Stimulated activated CD4-positive, alpha-beta T cell treated with anti-CD3 and anti-CD28 coated beads, TNF-alpha, amount 100 ng/mL, for 4 hours (primary cell): ENCODE measurements at places on chromosomes 16 and 17.

DNA sequence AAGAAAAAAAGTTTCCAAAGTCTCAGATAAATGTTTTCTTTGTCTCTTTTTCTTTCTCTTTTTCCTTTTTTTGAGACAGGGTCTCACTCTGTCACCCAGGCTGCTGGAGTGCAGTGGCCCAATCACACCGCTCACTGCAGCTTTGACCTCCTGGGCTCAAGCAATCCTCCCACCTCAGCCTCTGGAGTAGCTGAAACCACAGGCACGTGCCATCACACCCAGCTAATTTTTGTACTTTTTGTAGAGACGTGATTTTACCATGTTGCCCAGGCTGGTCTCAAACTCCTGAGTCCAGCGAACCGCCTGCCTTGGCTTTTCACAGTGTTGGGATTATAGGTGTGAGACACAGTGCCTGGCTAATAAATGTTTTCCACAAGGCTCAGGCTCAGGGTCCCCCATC, 53.3 kb upstream of the KSR1 start:
- DNase-seq: no peak

DNA sequence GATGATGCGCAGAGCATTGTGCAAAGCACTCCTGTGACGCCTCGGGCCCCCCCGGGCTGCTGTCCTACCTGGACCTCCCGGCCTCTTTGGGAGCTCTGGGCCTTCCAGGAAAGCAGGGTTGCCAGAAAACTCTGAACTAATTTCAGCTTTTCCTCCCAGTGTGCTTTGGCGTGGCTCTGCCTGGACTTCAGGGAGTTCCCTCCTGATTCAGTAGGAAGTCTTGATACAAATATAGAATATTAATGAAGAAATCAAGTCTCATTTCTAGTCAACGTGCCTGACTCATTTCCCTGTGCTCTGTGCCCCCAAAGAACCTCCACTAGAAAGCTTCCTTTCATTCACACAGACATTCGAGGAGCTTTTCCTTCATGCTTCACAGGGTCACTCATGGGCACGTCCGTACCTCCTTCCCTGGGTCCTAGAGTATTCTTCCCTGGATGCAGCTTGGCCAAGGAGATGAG, 84.0 kb upstream of the NOL11 start:
- DNase-seq: no peak

DNA sequence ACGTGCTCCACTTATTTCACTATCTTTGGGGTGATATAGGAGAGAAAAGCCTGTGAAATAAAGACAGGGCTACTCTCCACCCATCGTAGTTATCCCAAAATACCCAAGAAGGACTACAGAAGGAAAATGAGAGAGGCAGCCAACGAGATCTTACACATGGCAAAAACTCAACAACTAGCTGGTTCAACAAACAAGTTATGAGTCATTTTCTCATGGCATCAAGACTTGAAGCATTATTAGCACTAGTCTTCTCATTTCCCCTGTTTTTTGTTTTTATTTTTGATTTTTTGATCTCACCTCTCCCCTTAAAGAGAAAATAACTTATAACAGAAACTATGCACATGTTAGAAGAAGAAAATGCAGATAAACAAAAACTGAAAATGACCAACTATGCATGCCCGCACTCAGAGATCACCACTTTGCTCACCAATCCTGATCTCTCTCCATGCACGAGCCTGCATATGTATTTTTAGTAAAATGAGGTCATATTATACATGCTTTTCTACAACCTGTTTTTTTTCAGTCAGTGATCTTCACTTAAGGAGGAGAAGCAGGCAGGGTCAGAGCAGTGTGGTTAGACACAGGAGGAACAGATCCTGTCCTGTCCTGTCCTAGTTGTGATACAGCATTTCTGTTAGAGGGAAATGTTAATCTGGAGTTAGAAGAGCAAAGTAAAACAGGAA, 22.8 kb downstream of the FAM117A start:
- DNase-seq: no peak

- peak; percentile 17 for DNase-seq
These were observed 52.8 kb downstream of the SDK2 start for GRCh38 chr17:73591296-73592078.

GRCh38 chr16:3363793-3364192, 8.1 kb downstream of the OR2C1 start:
- DNase-seq: no peak

- no peak for DNase-seq
These were observed 489.3 kb upstream of the SOX9 start for GRCh38 chr17:71631483-71631882.

DNA sequence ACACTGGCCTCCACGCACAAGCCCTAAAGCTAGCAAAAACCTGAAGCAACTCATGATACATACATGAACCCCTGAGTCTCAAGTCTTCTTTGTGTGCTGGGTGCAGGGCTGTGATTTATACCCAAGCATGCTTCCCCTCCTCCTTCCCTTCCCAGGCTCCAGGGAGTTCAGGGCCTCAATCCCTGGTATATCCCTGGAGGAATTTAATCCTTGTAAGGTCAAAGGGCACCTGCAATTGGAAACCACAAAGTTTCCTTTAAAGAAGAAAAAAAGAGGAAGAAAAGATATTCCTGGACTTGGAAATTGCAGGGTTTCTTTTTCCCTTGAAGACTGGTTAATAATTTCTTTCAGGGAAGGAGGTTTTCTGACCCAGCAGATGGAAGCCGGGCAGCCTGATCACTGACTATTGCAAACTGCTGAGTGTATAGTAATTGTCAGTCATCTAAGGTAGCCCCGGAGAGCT, 182.3 kb downstream of the AATF start:
- no peak for DNase-seq

GRCh38 chr17:33285413-33285812, 7.7 kb downstream of the ASIC2 start:
- DNase-seq: no peak

- DNase-seq: no peak
These were observed 32.5 kb downstream of the ABCC12 start for GRCh38 chr16:48123104-48123788.

DNA sequence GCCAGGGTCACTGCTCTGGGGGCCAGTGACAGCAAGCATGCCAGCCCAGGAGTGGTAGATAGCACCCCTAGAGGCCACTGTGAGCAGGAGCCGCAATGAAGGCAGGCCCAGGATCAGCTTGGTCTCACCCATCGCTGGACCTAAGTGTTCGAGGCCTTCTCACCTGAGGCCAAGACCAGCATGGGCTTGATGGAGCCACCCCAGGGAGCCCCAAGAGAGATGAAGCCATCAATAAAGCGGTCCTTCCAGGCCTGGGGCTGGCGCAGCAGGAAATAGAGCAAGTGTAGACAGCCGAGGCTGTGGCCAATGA, 1.8 kb downstream of the LCAT start:
- DNase-seq: no peak

DNA sequence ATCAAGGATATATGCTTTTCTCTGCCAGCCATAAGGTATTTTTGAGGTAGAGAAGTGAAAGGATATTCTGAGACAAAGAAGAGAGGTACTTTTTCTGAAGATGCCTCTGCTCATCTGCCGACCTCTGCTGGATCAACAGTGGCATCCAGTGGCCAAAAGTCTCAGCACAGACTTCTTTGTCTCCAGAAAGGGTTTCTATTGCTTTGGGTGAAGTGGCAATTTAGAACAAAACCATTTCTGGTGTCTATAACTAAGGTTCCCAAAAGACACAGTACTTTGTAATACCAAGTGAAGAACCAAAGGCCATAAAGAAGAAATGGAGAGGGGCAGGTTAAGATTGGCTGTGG, 155.2 kb upstream of the C17orf78 start:
- no peak for DNase-seq
